ENCODE measurements at places on chromosomes 2 and 18.
A peak's percentile ranks its signal among the peaks of the same experiment; 100 is the strongest.

GRCh38 chr2:73859721-73860586, 31.2 kb downstream of the STAMBP start:
- no peak for DNase-seq

GRCh38 chr18:11521853-11522252, 87.5 kb upstream of the SLC35G4 start:
- DNase-seq, result no peak

DNA sequence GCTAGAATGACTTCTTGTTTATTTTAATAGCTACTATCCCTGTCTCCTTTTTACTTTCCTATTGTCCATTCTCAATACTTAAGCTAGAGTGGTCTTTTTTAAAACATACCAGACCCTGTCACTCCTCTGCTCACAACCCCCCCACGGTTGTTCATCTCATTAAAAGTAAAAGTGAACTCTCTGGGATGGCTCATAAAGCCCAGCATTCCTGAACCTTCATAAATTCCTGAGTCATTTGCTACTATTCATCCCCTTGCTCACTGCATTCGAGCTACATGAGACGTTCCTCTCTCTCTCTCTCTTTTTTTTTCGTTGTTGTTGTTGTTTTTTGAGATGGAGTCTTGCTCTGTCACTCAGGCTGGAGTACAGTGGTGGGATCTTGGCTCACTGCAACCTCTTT, 148.7 kb upstream of the DSEL start:
- DNase-seq, result no peak

GRCh38 chr2:200810252-200810997, 1.3 kb upstream of the BZW1 start:
- no peak for DNase-seq

GRCh38 chr18:50142441-50143120, 52.4 kb downstream of the MYO5B start:
- DNase-seq, result no peak

GRCh38 chr2:238202326-238203093, 985 bp downstream of the ILKAP start:
- DNase-seq, result no peak

GRCh38 chr2:27871802-27872201, 18.4 kb downstream of the RBKS start:
- DNase-seq, result no peak

DNA sequence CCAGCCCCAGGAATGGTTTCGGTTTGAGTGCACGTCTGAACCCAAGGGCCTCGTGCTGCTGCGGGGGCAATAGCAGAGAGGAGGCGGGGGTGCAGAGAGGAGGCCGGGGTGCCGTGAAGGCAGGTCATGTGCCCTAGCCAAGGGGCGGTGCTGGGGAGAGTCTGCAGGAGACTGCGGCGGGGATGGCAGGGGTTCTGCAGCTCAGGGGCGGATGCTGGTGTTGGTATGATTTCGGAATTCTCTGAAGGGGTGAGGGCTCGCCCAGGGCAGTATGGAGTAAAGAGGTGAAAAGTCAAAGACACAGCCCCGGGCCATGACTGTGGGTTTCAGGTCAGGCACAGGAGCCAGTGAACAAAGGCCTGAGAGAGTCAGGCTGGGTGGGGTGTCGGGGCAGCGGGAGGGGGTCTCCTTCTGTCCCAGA, 186.5 kb upstream of the HDAC4 start:
- DNase-seq, result no peak

- no peak for DNase-seq
Measured at GRCh38 chr2:227595797-227596196, 2.9 kb upstream of the SCYGR2 start.

DNA sequence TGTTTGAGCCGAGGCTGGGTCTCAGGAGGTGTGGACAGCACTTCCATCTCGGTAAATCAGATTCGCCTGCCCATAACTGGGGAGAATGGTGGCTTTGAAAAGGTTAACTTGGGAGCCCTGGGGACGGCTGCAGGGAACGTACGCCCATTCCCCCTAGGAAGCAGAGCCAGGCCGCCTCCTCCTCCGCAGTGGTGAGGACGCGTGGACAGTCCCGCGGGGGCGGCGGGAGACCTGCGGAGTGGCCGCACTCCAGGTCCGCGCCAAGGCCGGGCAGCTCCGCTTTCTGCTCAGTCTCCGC, 845 bp upstream of the MYCN start:
- no peak for DNase-seq

- DNase-seq, result no peak
Measured at GRCh38 chr2:29951576-29951975, 30.2 kb upstream of the ALK start.

GRCh38 chr2:234269769-234270204, 219.3 kb downstream of the SPP2 start:
- DNase-seq, result no peak

GRCh38 chr2:43657241-43657640, 19.0 kb downstream of the C1GALT1C1L start:
- no peak for DNase-seq

GRCh38 chr2:143501106-143501676, 372.0 kb downstream of the ARHGAP15 start:
- no peak for DNase-seq

- DNase-seq, result no peak
Measured at GRCh38 chr2:108417254-108417653, 31.8 kb upstream of the GCC2 start.

DNA sequence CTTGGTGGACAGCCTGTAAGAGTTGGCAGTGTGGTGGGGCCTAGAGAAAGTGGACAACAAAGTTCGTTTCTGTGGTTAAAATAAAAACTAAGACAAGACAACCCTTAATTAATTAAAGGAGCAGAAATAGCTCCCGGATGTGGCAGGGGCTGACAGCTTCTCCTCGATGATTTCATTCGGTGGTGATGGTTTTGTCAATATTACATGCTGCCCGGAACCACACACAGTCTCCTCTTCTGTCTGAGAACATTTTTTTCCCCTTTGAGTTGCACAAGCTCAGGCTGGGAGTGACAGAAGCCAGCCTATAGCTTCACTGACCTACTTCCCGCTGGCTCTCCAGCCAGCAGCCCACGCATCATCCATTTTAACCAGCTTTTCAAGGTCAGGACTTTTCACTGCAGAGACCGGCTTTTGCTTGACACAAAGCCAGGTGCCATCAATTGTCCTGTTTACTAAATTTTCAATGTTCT, 378.8 kb downstream of the SLC4A3 start:
- no peak for DNase-seq

GRCh38 chr18:39946623-39947061, 2008.4 kb upstream of the PIK3C3 start:
- DNase-seq, result peak; percentile 35

GRCh38 chr2:99480390-99480789, 9.4 kb downstream of the REV1 start:
- DNase-seq, result no peak

GRCh38 chr18:61553045-61553659, 219.9 kb downstream of the CDH20 start:
- DNase-seq, result no peak
